ENCODE measurements at places on chromosomes 11 and 22. TPM values are rescaled to one million over a fixed set of nuclear protein-coding genes. Genes with fewer than 3 reads are reported as not detected.

DNA sequence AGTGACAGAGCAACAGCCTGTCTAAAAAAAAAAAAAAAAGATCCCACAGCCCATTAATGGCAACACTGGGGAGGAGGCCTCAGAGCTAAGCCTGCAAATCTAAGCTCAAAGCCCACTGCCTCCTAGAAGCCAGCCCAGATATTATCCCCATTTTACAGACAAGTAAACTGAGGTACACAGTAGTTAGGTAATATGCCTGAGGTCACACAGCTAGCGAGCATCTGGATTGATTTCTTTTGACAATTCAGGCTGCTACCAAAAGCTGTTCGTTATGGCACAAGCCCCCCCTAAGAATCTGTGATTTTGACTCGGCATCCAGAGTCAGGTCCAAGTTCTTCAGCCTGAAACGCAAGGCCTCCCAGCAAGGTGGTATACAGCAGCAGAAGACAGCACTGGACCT, 13.7 kb downstream of the ELFN2 start:
- H3K4me3 ChIP-seq: no peak overlapping the region
- no peaks in the 10 kb centered on the region for H3K4me1 ChIP-seq
- H3K27ac ChIP-seq: no peak overlapping the region
- no peaks in the 10 kb centered on the region for H3K36me3 ChIP-seq
- no peaks in the 10 kb centered on the region for H3K27me3 ChIP-seq

- 0 out of 2 replicates have a peak, but pooled peaks cover 3% of the 10 kb centered on the region for H3K27me3 ChIP-seq
- no peak overlapping the region for H3K27ac ChIP-seq
- H3K4me3 ChIP-seq: no peak overlapping the region
- DNase-seq: no peak
- no peaks in the 10 kb centered on the region for H3K36me3 ChIP-seq
Measured at GRCh38 chr11:131609921-131610320, 239.5 kb downstream of the NTM start.

DNA sequence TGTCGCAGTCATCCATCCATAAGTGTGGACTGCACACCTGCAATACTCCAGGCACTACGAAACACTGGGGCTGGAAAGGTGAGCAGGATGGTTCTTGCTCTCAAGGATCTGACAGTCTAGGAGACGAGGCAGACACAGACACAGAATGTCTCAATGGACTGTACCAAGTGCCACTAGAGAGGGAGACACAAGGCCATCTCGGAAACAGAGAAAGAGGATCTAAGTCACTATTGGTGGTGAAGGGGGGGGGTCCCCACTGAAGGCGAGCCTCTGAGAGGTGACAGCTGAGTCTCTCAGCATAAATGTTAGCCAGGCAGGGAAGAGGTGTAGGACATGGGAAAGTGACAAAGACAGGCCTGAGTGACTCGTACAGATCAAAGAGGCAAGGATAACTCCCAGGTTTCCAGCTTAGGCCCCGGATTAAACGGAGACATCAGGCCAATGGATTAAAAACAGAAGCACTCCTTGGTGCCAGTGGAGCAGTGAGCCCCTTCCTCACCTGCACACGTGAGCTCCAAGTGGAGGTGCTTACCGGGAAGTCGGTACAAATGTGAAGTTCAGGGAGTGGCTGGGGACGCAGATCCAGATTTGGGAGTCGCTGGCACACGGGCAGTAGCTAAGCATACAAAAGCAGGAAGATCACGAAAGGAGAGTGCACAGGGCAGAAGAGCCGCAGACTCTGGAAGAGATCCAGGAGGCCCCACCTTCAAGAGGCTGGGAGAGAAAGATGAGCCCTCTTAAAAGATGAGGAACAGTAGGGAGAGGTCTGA, 117.2 kb downstream of the MICAL3 start:
- peaks cover 12% of the 10 kb centered on the region for H3K4me1 ChIP-seq
- H3K27me3 ChIP-seq: no peaks in the 10 kb centered on the region
- H3K36me3 ChIP-seq: peaks cover 29% of the 10 kb centered on the region
- DNase-seq: no peak

- H3K27ac ChIP-seq: no peak overlapping the region
- H3K27me3 ChIP-seq: no peaks in the 10 kb centered on the region
- H3K4me3 ChIP-seq: no peak overlapping the region
- DNase-seq: peak; percentile 42
- H3K36me3 ChIP-seq: no peaks in the 10 kb centered on the region
- H3K4me1 ChIP-seq: no peaks in the 10 kb centered on the region
Measured at GRCh38 chr11:27319072-27319471, 43.9 kb downstream of the CCDC34 start.

DNA sequence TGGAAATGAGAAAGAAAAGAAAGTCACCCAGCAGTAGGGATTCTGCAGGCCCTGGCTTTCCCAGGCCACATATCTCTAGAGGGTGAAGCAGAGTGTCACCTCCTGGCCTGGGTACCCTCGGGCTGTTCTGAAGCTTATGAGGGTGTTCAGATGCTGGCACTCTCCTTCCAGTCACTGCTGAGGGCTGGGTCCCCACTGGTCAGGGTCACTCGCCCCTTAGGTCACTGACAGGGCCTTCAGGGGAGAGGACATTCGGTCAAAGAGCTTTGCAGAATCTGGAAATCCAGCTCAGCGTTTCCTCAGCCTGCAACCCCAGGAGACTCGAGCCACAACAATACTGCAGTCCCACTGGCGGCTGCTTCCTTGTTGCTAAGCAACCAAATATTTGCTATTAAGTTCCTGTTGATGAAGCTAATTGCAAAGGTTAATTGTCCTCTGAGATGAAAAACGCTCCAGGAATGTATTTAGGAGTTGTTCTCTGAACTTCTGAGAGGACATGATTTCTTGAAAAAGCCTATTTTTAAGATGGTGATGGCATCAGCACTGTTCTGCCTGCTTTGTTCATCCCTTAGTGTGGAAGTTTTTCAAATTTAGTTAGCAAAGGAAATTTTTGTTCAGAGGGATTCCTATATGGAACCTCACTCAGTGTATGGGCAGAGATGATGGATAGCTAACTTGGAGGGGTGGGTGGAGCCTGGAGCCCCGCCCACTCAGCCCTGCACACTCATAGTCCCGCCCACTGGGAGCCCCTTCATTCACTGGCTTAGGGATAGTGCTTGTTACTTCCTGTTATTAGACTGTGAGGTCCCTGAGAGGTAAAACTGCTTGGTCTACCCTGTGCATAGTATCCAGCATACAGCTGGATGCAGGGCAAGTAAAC, 109.2 kb downstream of the CSNK2A3 start:
- DNase-seq: no peak
- H3K36me3 ChIP-seq: no peaks in the 10 kb centered on the region
- H3K27me3 ChIP-seq: no peaks in the 10 kb centered on the region
- H3K27ac ChIP-seq: no peak overlapping the region

Gene TSKU
- total RNA-seq: 1.2 TPM

Gene AP5B1
- total RNA-seq: 13.1 TPM

Gene SOX10
- total RNA-seq: not detected
